ENCODE measurements at places on chromosomes 3 and 15. TPM values are rescaled to one million over a fixed set of nuclear protein-coding genes. Genes with fewer than 3 reads are reported as not detected.

- DNase-seq = no peak
- no peak overlapping the region for H3K27ac ChIP-seq
- H3K36me3 ChIP-seq = peaks cover 11% of the 10 kb centered on the region
- no peaks in the 10 kb centered on the region for H3K4me1 ChIP-seq
- no peak overlapping the region for H3K4me3 ChIP-seq
- H3K27me3 ChIP-seq = no peaks in the 10 kb centered on the region
Measured at GRCh38 chr15:89625716-89626115, 29.6 kb downstream of the KIF7 start.

GRCh38 chr3:156749244-156749643, 74.9 kb downstream of the TIPARP start:
- no peak overlapping the region for H3K4me3 ChIP-seq
- no peak overlapping the region for H3K27ac ChIP-seq
- no peaks in the 10 kb centered on the region for H3K36me3 ChIP-seq
- no peak for DNase-seq
- H3K4me1 ChIP-seq = no peaks in the 10 kb centered on the region

DNA sequence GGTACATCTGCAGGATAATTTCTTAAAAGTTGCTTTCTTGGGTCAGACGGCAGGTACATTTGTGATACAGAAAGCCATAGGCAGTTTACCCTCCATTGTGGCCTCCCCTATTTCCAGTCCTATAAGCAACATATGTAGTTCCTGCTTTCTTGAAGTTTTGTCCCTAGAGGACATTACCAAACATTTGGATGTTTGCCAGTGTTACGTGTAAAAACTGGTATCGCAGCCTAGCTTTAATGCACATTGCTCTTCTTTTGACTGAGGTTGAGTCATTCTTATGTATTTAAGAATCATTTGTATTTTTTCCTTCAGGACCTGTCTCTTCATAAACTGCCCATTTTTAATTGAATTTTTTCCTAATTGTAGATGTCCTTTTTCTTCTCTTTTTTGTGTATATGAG, 114.3 kb downstream of the DIPK2A start:
- H3K36me3 ChIP-seq = no peaks in the 10 kb centered on the region
- no peak for DNase-seq
- no peak overlapping the region for H3K4me3 ChIP-seq
- no peak overlapping the region for H3K27ac ChIP-seq
- H3K4me1 ChIP-seq = no peaks in the 10 kb centered on the region

DNA sequence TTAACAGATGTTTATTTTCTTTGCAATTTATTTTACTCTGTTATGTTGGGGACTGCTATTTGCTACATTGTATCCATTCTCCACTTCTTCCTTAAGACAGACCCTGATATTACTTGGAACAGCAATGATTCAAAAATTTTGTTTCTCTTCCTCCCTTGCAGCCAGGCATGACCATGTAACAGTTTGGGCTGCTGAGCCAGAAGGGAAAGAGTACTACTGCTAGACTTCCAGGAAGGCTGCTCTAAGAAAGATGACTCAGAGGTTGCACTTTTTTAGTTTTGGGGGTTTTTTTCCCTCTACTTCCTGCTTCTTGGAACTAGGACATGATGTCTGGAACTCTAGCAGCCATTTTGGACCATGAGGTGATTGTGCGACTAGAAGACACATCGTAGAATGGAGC, 10.3 kb downstream of the PRR20G start:
- H3K36me3 ChIP-seq = no peaks in the 10 kb centered on the region
- H3K27me3 ChIP-seq = no peaks in the 10 kb centered on the region
- no peak overlapping the region for H3K27ac ChIP-seq
- no peak for DNase-seq
- H3K4me3 ChIP-seq = no peak overlapping the region

DNA sequence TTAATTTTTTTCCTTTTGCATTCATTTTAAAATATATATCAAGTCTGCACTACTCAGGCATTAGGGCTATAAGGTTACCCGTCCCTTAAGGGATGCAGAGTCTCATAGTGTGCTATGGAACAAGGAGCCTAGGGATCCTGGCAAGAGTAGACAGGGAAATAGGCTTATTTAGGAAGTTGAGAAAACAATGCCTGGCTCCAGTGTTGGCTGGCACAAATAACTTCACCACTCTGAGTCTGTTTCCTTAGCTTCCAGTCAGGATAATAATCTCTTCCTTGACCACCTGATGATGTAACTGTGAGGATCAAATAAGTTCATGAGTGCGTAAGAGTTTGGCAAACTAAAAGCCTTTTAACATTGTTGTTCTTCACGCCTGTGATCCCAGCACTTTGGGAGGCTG, 540.8 kb upstream of the IL12A start:
- no peak for DNase-seq
- no peak overlapping the region for H3K4me3 ChIP-seq
- no peaks in the 10 kb centered on the region for H3K27me3 ChIP-seq
- no peaks in the 10 kb centered on the region for H3K36me3 ChIP-seq
- no peak overlapping the region for H3K27ac ChIP-seq

- DNase-seq = no peak
- H3K36me3 ChIP-seq = no peaks in the 10 kb centered on the region
- H3K27ac ChIP-seq = no peak overlapping the region
Measured at GRCh38 chr15:53580366-53580765, 179.1 kb downstream of the WDR72 start.

GRCh38 chr3:105162448-105162847, 204.3 kb upstream of the ALCAM start:
- no peaks in the 10 kb centered on the region for H3K4me1 ChIP-seq
- H3K27me3 ChIP-seq = no peaks in the 10 kb centered on the region
- DNase-seq = no peak

DNA sequence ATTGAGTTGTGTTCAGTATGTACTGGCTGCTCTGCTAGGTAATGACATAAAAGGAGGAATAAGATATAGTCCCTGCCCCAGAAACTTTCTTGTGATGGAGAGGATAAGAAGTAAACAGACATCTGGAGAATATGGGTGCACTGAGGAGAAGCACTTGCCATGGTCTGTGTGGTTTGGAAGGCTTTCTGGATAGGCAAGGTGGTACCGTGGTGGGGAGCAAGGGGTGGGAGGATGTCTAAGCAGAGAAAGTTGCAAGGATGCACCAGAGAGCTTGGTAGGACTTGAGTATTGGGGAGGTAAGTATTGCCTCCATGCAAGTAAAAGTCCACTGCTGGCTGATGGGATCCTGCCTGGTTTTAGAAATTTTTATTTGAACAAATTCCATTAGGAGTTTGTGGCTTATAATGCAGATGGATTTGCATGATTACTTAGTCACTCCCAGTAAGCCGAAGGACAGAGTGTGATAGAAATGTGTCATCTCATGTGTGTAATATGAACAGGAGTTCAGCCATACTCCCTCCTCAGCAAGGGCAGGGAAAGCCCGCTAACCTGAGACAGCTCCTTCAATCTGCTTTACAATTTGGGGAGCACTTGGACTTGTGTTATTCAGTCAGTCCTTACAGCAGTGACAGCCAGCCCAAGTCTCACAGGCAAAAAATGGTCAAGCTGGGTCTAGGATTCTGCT, 53.6 kb downstream of the CLSTN2 start:
- DNase-seq = no peak
- no peaks in the 10 kb centered on the region for H3K36me3 ChIP-seq
- H3K4me3 ChIP-seq = no peak overlapping the region
- no peaks in the 10 kb centered on the region for H3K4me1 ChIP-seq
- no peaks in the 10 kb centered on the region for H3K27me3 ChIP-seq
- H3K27ac ChIP-seq = no peak overlapping the region

DNA sequence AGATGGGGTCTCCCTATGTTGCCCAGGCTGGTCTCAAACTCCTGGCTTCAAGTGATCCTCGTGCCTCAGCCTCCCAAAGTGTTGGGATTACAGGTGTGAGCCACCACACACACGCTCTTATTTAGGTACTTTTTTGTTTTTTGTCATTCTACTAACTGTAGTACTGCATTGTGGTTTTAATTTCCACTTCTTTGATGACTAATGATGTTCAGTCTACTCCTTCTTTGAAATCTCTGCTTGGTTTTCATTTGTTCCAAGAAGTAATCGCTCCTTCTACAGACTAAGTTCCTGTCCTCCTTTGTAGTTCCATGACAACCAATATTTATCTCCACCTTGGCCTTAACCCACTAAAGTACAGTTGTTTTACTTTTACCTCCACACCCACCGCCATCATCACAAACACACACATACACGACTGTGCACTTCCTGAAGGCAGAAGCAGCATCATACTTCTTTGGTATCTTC, 529 bp upstream of the DLEC1 start:
- no peaks in the 10 kb centered on the region for H3K36me3 ChIP-seq
- H3K27ac ChIP-seq = no peak overlapping the region
- H3K27me3 ChIP-seq = peaks cover 5% of the 10 kb centered on the region
- DNase-seq = no peak
- H3K4me3 ChIP-seq = no peak overlapping the region

DNA sequence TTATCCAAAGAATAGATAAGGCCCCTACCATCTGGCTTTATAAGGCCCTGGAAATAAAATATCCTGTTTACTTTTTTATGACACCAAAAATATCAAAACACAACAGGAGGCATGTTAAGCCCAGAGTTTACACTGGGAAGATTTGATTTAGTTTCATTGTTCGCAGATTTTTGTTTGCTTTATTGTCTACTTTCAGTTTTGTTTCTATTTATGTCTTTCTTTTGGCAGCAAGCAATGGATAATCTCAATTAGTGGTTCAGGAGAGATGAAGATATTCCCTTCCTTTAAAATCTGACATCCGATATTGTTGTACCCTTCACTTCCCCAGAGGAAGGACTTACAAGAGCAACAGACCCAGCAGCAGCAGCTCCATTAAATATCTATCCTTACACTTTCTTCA, 249.4 kb upstream of the ARPP21 start:
- no peak overlapping the region for H3K4me3 ChIP-seq
- H3K36me3 ChIP-seq = no peaks in the 10 kb centered on the region
- no peak overlapping the region for H3K27ac ChIP-seq
- no peaks in the 10 kb centered on the region for H3K4me1 ChIP-seq
- DNase-seq = no peak

DNA sequence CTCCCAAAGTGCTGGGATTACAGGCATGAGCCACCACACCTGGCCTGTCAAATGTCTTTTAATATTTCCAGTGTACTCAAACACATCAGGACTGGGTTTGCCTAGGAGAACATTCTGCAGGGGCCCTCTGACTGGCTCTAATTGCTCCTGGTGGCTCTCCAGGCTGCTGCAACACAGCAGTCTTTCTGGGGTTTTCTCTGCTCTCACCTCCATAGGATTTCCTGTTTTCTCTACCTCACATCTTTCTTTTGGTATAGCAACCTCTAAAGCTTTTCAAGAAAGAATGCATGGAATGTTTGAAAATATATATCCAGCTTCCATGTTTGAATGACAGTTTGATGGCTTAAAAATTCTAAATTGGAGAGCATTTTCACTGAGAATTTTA, 83.3 kb upstream of the IGSF10 start:
- no peak overlapping the region for H3K4me3 ChIP-seq
- no peaks in the 10 kb centered on the region for H3K27me3 ChIP-seq
- H3K4me1 ChIP-seq = no peaks in the 10 kb centered on the region
- no peak overlapping the region for H3K27ac ChIP-seq
- DNase-seq = no peak

DNA sequence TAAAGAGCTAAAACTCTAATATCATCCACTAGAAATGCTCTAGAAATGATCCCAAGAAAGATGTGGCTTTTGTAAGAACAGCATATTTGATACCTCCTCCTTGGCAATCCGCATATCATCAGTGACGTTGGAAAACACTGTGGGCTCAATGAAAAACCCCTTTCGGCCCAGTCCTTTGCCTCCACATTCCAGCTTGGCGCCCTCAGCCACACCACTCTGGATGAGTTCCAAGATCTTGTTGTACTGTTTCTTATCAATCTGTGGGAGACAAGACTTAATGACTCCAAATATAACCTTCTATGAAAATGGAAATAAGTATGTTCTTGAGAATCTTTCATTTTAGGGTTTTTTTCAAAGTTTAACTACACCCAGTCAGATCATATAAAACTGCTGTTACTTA, 103.6 kb downstream of the ALDH1A2 start:
- H3K4me3 ChIP-seq = no peak overlapping the region
- no peaks in the 10 kb centered on the region for H3K36me3 ChIP-seq
- DNase-seq = no peak
- no peaks in the 10 kb centered on the region for H3K27me3 ChIP-seq
- no peak overlapping the region for H3K27ac ChIP-seq
- no peaks in the 10 kb centered on the region for H3K4me1 ChIP-seq

DNA sequence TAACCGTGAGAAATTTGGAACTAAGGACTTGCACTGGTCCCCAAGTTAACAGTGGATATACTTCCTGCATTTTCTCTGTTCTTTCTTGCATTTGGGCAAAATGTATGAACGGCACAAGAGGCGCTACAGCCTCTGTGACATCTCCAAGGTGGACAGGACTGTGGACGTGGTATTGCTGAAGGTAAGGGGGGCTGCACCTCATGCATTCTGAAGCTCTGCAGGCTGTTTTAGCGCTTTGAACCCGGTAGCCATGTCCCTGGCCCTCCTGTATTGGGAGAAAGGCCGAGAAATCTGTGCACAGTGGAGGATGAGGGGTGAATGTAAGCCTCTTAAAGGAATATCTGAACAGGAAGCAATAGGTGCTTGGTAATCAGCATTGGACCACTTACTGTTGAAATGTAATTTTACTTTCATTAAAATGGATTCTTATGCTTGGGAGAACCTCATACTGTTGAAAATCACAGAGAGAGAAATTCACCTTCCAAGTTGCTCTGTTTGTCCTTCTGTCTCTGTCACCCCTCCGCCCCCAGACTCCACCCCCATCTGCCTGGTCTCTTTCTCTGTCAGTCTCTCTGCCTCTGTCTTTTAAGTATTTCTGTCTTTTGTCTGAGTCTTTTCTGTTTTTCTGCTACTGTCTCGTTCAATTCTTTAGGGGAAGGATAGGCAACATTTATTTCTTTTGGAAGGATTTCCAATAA, 174.6 kb downstream of the KLHL25 start:
- H3K4me1 ChIP-seq = peaks cover 65% of the 10 kb centered on the region
- peak overlapping the region; percentile 81 for H3K27ac ChIP-seq
- no peak for DNase-seq
- H3K27me3 ChIP-seq = no peaks in the 10 kb centered on the region
- no peaks in the 10 kb centered on the region for H3K36me3 ChIP-seq
- peak overlapping the region; percentile 33 for H3K4me3 ChIP-seq

GOLGA8J gene
- 0.54 TPM for total RNA-seq

CCR1 gene
- total RNA-seq = 8.2 TPM

GOLGA6B gene
- not detected for total RNA-seq

AMIGO3 gene
- 0.82 TPM for total RNA-seq

CYP8B1 gene
- not detected for total RNA-seq

SLTM gene
- 107 TPM for total RNA-seq

ISG20 gene
- total RNA-seq = 1.9 TPM

SLC25A38 gene
- total RNA-seq = 28.2 TPM

STRIT1 gene
- not detected for total RNA-seq

GRAMD2A gene
- total RNA-seq = 0.16 TPM

All from sigmoid colon (tissue), 7 donors.